Endodermal cell (in vitro differentiated cells): ENCODE measurements at places on chromosomes 2 and 18.

DNA sequence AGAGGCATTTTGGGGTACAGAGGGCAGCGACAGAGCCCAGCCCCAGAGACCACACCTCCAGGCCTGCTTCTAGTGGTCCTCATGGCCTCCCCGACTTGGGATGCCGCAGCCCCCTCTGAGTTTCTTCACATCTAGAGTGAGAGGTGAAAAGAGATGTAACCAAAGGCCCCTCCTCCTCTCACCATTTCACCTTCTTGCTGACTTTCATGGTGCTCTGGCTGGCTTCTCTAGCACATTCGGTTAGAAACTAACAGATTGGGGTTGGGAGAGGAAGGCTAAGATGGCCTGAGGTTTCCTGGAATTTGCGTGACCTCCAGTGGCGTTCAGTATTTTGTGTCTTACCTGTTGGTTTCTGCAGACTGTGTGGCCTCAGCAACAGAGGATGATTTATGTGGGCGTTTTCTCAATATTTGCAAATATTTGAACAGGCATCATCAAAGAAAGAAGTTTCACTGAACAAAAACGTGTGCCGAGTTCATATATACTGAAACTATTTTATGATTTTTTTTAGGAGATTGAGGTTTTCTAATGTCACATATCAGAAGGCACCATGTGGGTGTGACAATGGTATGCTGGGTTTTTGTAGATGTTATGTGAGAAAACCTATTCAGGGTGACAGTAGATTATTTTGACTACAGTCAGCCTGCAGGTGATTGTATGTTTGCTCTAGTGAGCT, 69.9 kb upstream of the BCL2L11 start:
- H3K27ac ChIP-seq = no peak overlapping the region
- H3K27me3 ChIP-seq = no peaks in the 10 kb centered on the region
- DNase-seq = no peak
- H3K4me1 ChIP-seq = no peaks in the 10 kb centered on the region

GRCh38 chr2:46988733-46989481, 73.3 kb upstream of the MCFD2 start:
- no peak overlapping the region for H3K4me3 ChIP-seq
- no peaks in the 10 kb centered on the region for H3K36me3 ChIP-seq
- H3K4me1 ChIP-seq = peaks cover 8% of the 10 kb centered on the region

DNA sequence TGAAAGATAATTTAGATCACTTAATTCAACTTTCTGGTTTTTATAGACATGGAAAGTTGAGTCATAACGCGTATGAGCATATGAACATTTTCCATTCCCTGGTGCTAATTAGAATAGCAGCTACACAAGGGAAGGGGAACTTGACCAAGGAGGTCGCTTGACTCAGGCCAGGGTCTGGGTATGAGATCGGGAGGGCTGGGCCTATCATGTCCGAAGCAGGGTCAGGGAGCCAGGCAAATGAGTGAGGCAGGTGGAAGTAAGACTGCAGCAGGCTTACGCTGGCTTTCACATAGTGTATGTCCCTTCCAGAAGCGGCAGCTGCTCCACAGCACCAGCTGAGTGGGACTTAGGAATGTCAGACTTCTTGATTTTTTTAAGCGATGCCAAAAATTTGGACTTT, 14.7 kb downstream of the RALB start:
- H3K27ac ChIP-seq = no peak overlapping the region
- no peak for DNase-seq
- H3K4me1 ChIP-seq = no peaks in the 10 kb centered on the region
- no peak overlapping the region for H3K4me3 ChIP-seq

DNA sequence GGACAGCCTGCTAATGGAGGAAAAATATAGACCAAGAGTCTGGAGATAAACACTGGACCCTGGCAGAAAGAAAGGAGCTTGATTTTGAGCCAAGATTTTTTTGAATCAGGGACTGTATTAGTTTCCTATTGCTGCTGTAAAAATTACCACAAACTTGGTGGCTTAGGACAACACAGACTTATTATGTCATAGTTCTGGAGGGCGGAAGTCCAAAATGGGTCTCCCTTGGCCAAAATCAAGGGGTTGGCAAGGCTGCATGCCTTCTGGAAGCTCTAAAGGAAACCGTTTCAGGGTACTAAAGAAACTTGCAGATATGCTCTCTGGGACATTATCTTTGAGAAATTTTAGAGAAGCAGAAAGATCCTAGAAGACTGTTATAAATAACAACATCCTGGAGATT, 140.1 kb downstream of the BABAM2 start:
- no peaks in the 10 kb centered on the region for H3K4me1 ChIP-seq
- no peak for DNase-seq
- H3K27me3 ChIP-seq = no peaks in the 10 kb centered on the region
- H3K27ac ChIP-seq = no peak overlapping the region

DNA sequence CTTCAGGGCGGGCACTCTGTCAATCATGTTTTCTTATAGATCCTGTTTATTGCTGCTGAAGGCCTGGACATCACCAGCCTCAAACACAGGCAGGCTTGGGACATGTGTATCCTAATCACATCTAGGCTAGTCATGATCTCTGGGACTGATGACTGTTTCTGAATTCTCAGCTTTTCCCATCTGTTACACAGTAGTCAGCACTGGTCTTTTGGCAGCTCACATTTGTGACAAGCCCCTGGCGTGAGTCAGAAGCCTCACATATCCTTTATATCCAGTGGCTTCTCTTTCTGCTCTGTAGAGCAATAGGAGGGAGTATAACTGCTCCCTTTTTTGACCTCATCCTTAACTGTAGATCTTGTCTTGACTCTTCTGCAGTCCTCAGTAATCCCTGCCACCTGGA, 4.5 kb downstream of the SEMA4F start:
- H3K4me1 ChIP-seq = no peaks in the 10 kb centered on the region
- H3K4me3 ChIP-seq = no peak overlapping the region
- no peak for DNase-seq
- peaks cover 41% of the 10 kb centered on the region for H3K27me3 ChIP-seq

DNA sequence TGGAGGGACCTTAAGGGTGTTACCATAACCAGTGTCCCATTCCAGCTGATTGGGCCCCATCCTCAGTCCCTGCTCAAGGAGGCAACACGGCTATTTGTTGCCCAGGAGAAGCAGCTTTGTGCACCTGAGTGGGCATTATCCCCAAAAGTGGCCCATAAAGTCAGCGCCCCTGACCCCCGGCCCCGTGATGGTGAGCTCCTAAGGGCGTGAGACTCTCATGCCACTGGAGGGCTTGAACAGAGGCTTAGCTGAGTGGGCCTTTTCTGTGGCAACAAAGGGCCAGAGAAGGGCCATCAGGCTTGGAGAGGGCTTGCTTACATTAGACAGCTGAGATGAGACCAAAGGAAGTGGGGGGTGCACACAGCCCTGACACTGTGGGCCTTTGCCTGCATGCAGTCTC, 99.2 kb upstream of the RAB6C start:
- H3K27me3 ChIP-seq = no peaks in the 10 kb centered on the region
- H3K4me3 ChIP-seq = no peak overlapping the region
- H3K36me3 ChIP-seq = no peaks in the 10 kb centered on the region
- DNase-seq = peak; percentile 35
- peaks cover 3% of the 10 kb centered on the region for H3K4me1 ChIP-seq

GRCh38 chr2:55156326-55156725, 75.8 kb downstream of the CLHC1 start:
- H3K4me1 ChIP-seq = peaks cover 15% of the 10 kb centered on the region
- H3K27me3 ChIP-seq = peaks cover 9% of the 10 kb centered on the region
- H3K4me3 ChIP-seq = no peak overlapping the region
- no peaks in the 10 kb centered on the region for H3K36me3 ChIP-seq
- no peak overlapping the region for H3K27ac ChIP-seq

DNA sequence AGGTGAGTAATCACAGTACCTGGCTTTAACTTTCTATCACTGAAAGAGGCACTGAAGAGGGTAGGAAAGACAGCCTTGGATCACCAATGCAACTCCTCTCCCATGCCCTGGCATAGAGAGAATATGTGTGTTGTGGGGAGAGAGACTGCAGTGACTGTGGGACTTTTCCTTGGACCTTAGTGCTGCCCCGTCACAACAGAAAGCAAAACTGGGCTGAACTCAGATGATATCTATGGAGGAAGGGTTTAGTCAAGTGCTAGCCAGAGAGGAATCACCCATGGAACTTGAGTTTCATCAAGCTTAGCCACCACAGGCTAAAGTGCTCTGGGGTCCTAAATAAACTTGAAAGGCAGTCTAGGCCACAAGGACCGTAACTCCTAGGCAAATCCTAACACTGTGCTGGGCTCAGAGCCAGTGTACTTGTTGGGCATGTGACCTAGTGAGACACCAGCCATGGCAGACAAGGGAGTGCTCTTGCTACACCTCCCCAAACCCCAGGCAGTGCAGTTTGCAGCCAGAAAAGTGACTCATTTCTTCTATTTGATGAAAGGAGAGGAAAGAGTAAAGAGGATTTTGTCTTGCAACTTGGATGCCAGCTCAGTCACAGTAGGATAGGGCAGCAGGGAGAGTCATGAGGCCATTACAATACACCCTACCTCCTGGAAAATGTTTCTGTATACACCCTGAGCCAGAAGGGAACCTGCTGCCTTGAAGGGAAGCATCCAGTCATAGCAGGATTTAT, 105.8 kb upstream of the SPOPL start:
- DNase-seq = no peak
- H3K4me3 ChIP-seq = no peak overlapping the region
- H3K27ac ChIP-seq = no peak overlapping the region
- H3K36me3 ChIP-seq = no peaks in the 10 kb centered on the region
- no peaks in the 10 kb centered on the region for H3K27me3 ChIP-seq

DNA sequence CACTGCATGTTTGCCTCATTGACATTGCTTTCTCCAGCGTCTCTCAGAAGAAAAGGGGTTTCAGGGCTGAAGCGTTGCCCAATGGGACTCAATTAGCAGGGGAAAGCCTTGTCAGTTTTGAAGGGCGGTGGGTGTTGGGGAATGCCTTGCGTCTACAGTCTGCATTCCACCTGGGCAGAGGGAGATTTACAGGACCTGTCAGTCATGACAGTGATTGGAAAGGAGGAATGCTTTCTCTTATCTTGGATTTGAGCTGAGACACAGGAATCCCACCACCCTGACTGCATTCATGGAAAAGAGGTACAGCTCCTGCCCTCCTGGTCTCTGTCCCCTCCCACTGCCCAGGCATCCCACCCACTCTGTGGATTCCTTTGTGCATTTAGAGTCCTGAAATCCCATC, 123.9 kb downstream of the ACKR3 start:
- H3K27ac ChIP-seq = no peak overlapping the region
- no peak overlapping the region for H3K4me3 ChIP-seq
- no peak for DNase-seq
- peaks cover 20% of the 10 kb centered on the region for H3K4me1 ChIP-seq
- no peaks in the 10 kb centered on the region for H3K36me3 ChIP-seq

DNA sequence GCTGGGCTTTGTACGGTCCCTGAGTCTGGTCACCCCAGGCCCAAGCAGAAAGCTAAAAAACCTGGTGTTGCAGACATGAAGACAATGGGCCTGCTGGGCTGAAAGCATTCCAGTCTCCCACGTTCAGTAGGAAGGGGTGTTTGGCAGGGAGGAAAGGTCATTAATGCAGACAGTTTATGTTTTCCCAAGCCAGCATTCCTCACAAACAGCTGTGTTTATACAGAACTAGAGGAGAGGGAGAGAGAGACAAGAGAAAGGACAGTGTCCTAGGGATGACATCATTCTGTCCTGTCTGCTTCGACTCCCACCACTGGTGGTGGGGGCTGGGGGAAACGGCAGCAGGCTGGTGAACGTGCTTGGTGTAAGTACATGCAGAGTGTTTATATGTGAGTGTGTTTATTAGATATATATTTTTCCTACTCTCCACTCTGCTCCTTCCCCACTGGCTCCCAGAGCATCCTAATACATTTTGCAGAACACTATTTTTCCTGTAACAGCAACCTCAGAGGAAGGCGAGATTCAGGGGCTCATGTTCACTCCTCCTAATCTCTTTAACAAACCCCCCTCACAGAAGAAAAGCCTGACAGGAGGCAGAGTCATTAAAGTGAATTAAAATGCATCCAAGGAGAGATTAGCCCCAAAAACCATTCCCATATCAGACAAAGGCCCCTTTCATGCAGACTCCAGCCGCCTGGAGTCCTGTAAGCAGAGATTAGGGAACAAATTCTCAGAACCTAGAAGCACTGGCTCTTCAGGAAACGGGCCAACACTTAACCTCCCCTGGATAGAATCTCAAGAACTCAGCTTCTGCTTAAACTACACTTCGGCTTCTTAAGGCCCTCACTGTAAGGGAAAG, 380.4 kb downstream of the TNS1 start:
- H3K4me3 ChIP-seq = peak overlapping the region; percentile 7
- no peaks in the 10 kb centered on the region for H3K27me3 ChIP-seq
- H3K27ac ChIP-seq = peak overlapping the region; percentile 92
- peak; percentile 81 for DNase-seq
- no peaks in the 10 kb centered on the region for H3K36me3 ChIP-seq

- H3K4me3 ChIP-seq = no peak overlapping the region
- no peak overlapping the region for H3K27ac ChIP-seq
- H3K36me3 ChIP-seq = no peaks in the 10 kb centered on the region
- no peaks in the 10 kb centered on the region for H3K27me3 ChIP-seq
- no peak for DNase-seq
- no peaks in the 10 kb centered on the region for H3K4me1 ChIP-seq
These were observed 7.7 kb upstream of the YWHAQ start for GRCh38 chr2:9638532-9638931.

- no peak for DNase-seq
- H3K27me3 ChIP-seq = peaks cover 20% of the 10 kb centered on the region
- no peaks in the 10 kb centered on the region for H3K36me3 ChIP-seq
- H3K27ac ChIP-seq = peak overlapping the region; percentile 9
- H3K4me1 ChIP-seq = peaks cover 2% of the 10 kb centered on the region
- H3K4me3 ChIP-seq = no peak overlapping the region
These were observed 137.0 kb downstream of the MEIS1 start for GRCh38 chr2:66571918-66572317.

- H3K36me3 ChIP-seq = no peaks in the 10 kb centered on the region
- H3K4me1 ChIP-seq = peaks cover 2% of the 10 kb centered on the region
- peak; percentile 88 for DNase-seq
- no peak overlapping the region for H3K4me3 ChIP-seq
- no peak overlapping the region for H3K27ac ChIP-seq
These were observed 278.3 kb downstream of the MYCN start for GRCh38 chr2:16218625-16219024.

- no peaks in the 10 kb centered on the region for H3K4me1 ChIP-seq
- no peak for DNase-seq
- H3K36me3 ChIP-seq = no peaks in the 10 kb centered on the region
These were observed 451.4 kb upstream of the SLC14A2 start for GRCh38 chr18:45163871-45164270.

DNA sequence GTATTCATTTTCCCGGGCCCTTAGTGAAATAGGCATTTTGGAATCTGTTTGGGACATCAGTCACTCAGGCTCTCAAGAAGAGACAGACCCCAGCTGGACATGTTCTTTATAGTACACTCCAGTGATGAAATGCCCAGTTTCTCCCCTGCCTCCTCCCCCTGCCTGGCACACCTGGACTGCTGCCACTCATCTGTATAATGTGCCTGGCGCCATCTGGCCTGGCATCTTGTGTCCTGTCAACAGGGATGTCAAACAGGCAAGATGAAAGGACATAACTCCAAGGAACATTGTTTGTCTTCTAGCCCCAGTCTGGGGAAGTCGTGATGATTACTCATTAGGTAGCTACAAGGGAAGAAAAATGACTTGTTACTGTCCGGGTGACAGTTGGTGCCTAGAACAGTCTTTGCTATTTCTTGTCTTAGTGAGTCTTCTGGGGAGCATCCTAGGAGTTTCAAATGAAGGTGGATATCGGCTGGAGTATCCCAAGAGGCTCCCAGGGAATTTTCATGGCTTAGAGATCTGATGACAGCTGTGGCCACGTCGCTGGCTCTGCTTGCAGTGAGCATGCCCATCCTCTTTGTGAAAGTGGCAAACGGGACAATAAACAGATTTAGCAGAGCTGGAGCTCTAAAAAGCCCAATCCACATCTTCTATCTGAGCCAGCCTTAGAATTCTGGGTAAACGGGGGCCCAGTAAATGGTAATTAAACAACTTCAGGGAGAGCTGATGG, 153.6 kb downstream of the ALK start:
- H3K27me3 ChIP-seq = no peaks in the 10 kb centered on the region
- no peak for DNase-seq
- no peak overlapping the region for H3K4me3 ChIP-seq
- H3K27ac ChIP-seq = no peak overlapping the region
- H3K4me1 ChIP-seq = peaks cover 18% of the 10 kb centered on the region
